D341Med (cell line): ENCODE measurements at places on chromosomes 12 and 14.

DNA sequence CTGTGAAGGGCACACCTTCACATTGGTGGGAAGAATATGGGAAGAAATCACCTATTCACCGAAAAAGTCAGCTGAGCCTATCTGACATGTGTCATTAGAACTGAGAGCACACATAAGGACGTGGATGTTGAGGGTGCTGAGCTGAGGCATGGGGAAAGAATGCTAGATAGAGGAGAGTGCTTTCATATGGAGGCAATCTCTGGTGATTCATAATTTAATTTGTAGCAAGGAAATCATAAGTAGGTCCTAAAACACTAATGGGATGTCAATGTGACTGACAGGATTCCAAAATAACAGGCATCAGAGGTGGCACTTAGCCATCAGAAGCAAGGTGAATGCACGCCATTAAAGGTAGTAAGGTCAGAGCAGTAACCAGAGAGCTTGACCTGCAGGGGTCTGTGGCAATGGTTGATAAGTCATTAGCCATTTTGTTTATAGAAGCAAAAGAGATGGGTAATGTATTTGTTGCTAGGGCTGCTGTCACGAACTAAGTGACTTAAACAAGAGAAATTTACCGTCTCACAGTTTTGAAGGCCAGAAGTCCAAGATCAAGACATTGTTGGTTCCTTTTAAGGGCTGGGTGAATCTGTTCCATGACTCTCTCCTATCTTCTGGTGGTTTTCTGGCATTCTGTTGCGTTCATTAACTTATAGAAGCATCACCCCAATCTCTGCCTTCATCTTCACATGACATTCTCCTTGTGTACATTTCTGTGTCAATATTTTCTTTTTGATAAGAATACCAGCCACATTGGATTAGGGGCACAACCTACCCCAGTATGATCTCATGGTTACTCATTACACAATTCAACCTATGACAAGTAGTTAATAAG, 69.3 kb downstream of the ANKS1B start:
- no peak for DNase-seq

DNA sequence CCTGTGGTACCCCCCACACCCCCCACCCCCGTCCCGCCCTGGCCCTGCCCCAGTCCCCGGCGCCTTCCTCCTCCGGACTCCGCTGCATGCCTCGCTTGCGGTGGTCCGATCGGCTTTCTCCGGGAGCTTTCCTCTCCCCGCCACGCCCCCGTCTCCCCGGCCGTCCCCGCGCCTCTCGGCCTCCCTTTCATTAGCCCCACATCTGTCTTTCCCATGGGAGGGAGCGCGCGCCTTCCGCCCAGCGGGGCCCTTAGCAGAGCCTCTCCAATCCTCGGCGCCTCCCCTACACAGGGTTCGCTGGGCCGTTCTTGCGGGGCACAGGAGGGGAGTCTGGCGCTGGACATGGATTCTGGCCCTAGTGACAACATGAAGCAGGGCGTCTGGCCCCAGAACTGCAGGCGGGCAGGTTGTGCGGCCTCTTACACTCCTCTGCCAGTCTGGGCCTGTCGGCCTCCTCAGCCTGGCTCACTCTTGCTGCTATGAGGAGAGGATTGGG, 1.5 kb upstream of the EFS start:
- DNase-seq, result peak; percentile 92

- DNase-seq, result no peak
Observed at GRCh38 chr14:63205044-63205575, 867 bp downstream of the RHOJ start.

DNA sequence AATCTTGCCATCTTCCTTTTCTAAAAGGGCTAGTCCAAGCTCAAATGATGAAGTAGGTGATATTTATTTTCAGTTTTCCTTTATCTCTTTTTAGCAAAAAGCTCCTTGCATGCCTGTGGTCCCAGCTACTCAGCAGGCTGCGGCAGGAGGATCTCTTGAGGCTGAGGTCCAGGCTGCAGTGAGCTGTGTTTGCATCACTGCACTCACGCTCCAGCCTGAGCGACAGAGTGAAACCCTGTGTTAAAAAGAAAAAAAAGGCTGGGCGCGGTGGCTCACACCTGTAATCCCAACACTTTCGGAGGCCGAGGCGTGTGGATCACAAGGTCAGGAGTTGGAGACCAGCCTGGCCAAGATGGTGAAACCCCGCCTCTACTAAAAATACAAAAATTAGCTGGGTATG, 5.0 kb downstream of the TMEM116 start:
- DNase-seq, result no peak

- DNase-seq, result no peak
Observed at GRCh38 chr12:110922652-110923051, 2.3 kb upstream of the MYL2 start.

GRCh38 chr14:102196039-102196901, 56.6 kb downstream of the WDR20 start:
- DNase-seq, result no peak

GRCh38 chr14:69346710-69347109, 51.4 kb downstream of the ERH start:
- DNase-seq, result peak; percentile 83
